ENCODE measurements at places on chromosomes 11 and 22.

DNA sequence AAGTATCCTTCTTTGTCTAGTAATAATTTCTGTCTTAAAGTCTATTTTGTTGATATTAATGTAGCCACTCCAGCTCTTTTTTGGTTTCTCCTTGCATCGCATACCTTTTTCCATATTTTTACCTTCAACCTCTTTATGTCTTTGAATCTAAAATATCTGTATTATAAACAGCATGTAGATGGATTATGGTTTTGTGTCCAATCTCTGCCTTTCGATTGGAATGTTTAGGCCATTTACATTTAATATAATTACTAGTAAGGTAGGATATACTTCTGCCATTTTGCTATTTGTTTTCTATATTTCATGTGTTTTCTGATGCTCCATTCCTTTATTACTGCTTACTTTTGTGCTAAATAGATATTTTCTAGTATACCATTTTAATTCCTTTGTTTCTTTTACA lies 39.5 kb downstream of the TMPRSS5 start:
- DNase-seq, result no peak

DNA sequence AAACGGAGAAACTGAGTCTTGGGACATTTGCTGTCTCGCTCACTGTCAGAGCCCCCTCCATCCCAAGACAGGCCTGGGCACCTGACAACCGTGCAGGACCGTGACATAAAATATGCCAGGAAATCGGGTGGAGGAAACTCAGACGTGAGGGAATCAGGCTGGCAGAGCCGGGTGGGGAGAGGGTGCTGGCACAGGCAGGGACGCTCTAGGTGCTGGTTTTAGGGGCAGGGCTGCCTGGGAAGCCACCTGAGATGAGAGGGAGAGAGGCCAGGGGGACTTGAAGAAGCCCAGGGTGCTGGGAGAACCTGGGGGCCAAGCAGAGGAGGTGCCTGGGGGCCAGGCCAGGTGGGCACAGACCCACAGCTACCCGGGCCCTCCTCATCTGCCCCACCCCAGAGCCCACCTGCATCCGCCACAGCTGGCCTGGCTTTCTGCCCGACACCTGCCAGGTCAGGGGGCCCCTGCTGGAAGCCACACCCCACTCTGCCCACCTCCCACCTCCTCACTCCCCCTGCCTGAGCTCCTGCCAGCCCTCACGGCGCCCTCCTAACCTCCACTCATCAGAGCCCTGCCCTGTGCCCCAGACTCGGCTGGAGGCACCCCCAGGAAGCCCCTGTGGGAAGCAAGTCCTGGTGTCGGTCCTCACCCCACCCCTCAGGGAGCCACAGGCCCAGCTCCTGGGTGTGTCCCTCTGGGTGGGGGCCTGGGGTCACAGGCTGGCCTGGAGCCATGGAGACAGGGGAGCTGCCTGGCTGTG lies 27.3 kb upstream of the MUC5AC start:
- no peak for DNase-seq

GRCh38 chr11:104728927-104729326 lies 169.3 kb downstream of the CASP12 start:
- DNase-seq, result no peak

GRCh38 chr22:45163451-45164269 lies at the start of gene NUP50:
TSS of gene NUP50 (plus strand) at chr22:45163925. CDS start at chr22:45168178, 4,253 bp downstream.
- DNase-seq, result peak; percentile 99

GRCh38 chr11:10455637-10456487 lies 798 bp downstream of the AMPD3 start:
- DNase-seq, result peak; percentile 91

DNA sequence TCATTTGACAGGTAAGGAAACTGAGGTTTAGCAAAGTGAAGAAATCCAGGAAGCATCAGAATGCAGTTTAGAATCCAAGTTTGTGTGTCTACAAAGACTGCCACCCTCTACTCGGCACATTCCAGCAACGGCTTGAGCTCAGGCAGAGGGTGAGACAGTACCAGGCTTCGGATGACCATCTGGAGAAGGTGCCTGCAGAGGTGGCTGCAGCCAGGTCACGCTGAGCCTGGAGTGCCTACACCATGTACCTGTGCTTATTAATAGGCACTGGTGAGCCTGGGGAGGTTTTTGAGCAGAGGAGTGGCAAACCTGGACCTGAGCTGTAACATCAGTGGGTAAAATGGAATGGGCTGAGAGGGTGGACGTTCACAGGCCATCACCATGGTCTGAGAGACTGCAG lies 4.7 kb downstream of the FXYD6 start:
- DNase-seq, result no peak

DNA sequence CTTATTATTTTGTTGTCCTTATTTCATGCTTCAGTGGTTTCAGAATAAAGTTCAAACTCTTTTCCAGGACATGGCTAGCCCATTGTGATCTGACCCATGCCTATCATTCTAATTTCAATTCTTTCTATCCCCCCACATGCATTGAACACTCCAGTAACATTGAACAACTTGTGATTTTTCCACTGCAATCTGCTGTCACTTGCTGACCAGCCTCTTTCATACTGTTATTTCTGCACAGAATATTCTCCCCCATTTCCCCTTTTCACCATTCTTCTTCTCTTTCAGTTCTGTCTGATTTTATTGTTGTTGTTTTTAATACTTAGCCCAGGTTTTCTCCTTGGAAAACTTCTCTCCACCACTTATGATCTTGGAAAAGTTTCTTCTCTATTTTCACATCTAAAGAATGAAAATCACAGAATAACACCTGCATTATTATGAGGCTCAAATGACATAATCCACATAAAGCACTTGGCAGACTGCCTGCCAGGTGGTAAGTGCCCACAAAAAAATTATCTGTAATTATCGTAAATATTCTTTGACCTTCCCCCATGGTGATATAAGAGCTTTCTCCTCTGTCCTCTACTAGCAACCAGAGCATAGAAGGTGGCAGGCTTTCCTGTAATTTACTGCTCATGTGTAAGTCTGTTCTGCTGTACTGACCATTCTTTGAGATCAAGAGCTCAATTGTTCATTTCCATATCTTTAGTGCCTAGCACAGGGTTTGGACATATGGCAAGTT lies 51.9 kb upstream of the EED start:
- peak; percentile 57 for DNase-seq

DNA sequence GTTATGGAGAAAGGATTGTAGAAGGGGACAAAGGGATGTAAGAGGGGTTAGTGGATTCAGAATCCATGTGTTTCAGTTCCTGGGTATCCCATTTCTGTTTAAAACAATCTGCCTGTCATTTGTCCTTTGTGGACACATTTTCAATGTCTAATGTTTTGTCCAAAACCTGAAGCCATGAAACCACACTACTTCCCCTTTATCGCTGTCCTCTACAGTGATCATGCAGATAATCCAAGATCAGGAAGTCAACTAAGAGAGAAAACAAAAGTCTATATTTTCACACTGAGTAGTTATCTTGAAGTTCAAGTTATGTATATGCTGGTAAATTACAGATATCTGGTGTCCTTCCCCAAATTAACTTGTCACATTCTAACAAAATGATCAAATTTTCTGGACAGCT lies 457.0 kb downstream of the NTM start:
- DNase-seq, result peak; percentile 49

GRCh38 chr11:17015627-17016126 lies 1.5 kb upstream of the PLEKHA7 start:
- DNase-seq, result no peak

GRCh38 chr22:24833881-24834495 lies 28.0 kb downstream of the SGSM1 start:
- DNase-seq, result no peak

GRCh38 chr11:9109858-9110731 lies 18.7 kb upstream of the SCUBE2 start:
- DNase-seq, result no peak

GRCh38 chr11:122920579-122920978 lies 38.0 kb downstream of the JHY start:
- no peak for DNase-seq

- DNase-seq, result no peak
Observed at GRCh38 chr11:110070176-110070575, 23.0 kb upstream of the ZC3H12C start.

DNA sequence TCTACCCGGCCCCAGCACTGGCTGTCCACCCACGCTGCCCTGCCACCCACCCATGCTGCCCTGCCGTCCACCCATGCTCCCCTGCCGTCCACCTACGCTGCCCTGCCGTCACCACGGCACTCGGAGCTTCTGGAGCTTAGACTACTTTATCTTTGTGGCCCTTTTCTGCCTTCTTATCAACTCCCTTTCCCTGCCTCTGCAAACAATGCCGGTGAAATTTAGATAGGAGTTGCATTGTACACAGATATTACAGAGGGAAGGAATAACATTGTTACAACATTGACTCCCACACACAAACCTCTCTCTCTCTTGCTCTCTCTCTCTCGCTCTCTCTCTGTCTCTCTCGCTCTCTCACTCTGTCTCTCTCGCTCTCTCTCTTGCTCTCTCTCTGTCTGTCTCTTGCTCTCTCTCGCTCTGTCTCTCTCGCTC lies 33.7 kb upstream of the BRSK2 start:
- DNase-seq, result no peak

- no peak for DNase-seq
Observed at GRCh38 chr11:116932181-116932580, 94.8 kb upstream of the APOA1 start.

GRCh38 chr22:38724926-38725571 lies 19.3 kb downstream of the GTPBP1 start:
- peak; percentile 64 for DNase-seq

DNA sequence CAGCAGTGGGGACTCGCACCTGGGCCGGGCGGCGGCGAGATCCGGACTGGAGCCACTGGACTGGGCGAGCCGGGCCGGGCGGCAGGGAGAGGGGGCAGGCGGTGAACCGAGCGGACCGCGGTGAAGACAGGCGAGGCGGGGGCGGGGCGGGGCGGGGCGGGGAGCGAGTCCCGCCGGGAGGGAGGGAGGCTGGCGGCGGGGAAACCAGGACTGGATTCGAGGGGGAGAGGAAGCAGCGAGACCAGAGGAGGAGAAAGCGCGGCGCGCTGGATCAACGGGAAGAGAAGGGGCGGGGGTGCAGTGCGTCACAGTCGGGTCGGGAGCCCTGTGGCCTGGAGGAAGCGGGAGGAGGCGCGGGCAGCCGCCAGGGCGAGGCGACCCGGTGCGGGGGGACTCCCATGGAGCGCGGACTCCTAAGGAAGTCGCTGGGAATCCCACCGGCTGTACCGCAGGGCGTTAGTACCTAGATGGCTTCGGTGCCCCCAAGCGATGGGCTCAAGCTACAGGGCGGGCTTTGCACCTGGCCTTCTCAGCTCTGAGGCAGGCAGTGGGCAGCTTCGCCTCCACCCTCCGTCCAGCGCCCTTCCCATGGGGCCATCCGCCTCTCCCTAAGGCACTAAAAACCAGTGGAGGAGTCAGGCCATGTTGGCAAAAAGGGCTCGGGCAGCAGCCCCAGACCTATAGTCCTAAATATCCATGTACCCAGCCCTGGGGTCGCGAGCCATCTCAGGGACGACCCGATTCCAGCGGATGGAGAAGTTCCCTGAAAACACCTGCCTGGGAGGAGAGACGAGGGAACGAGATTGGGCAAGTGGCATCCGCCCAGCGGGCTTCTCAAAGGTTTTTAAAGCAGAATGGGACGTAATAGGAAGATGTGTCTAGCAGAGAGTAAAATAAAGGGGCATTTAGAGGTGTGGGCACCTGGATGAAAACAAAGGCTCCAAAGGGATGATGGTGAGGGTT lies at the start of gene TMEM121B:
Gene TMEM121B (minus strand): TSS at position 128 of the 963 bp plus-strand sequence. CDS start 233 bp downstream, outside the sequence.
- peak; percentile 91 for DNase-seq

GRCh38 chr11:133072378-133072777 lies 459.9 kb downstream of the OPCML start:
- no peak for DNase-seq

DNA sequence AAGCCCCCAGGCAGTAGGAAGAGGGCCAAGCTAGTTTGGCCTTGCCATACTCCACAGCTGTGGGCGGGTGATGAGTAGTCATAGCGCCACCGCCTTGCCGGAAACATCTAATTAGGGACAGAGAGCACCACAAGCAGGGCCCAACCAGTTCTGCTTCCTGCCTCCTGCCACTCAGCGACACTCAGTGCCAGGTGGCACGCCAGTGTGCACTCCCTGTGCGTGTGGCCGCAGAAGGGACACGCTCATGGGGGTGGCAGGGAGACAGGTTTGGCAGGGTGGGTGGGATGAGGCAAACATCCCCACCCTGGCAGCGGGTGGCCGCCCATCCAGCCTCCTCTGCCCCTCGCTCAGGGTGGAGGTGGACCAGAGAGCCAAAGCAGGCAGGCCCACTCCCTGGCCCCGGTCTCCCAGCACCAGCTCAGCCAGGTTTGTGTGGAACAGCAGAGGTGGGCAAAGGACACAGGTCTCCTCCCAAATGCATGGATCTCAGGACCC lies 4.9 kb downstream of the OVOL1 start:
- peak; percentile 84 for DNase-seq

DNA sequence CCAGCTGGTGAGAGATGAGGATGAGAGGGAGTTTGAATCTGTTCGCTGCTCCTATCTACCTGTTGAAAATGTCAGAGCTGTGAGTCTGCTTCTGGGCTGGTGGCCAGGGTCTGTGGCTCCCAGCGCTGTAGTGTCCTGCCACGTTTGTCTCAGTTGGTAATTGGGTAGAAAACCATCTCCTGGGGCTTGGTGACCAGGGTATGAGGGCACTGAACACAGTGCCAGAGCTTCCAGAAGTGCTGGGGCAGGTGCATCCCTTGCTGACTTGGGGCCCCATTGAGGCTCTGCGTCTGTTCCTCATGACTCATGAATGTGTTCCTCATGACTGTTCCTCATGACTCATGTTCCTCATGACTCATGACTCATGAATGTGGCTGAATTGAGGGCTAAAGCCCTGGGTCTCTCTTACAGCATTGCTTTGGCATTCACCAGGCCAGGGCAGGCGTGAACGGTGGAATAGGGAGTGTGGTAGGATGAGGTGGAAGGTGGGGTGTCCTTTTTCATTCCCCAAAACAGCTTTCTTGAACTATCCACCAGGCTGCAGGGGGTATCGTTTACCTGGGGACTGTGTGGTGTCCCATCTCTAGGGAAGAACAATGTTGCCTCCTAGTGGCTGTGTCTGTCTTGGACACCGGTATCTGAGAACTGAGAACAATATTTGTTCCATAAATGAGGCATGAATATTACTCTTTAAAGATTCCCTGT lies 139.5 kb downstream of the COMMD9 start:
- DNase-seq, result peak; percentile 89

DNA sequence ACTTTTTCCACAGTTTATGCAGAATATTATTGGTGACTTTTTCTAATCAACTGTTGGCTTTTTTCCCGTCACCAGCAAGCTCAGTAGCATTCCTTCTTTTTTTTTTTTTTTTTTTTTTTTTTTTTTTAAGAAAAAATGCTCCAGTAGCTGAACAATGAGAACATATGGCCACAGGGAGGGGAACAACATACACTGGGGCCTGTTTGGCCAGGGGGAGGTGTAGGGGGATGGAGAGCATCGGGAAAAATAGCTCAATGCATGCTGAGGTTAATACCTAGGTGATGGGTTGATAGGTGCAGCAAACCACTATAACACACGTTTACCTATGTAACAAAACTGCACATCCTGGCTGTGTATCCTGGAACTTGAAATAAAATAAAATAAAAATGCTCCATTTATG lies 82.5 kb downstream of the ARHGAP42 start:
- no peak for DNase-seq

DNA sequence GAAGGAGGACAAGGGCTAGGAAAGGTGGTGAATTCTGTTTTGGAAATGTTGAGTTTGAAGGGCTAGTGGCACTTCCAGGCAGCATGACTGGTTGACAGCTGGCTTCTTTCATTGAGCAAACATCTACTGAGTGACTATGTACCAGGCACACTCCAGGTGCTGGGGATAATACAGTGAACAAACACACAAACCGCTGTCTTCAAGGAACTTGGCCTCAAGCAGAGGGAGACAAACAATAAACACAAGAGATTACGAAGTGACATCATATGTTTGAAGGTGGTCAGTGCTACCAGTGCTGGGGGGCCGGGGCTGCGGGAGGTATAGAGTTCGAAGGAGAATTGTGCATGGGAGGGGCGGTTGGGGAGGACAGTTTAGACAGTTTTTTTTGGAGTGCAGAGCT lies 197.0 kb upstream of the SORL1-AS1 start:
- DNase-seq, result no peak

GRCh38 chr22:39797528-39798147 lies 95.9 kb downstream of the ENTHD1 start:
- DNase-seq, result no peak

Measured in suppressor macrophage (primary cell).